ENCODE measurements at places on chromosomes 5 and 9. TPM values are rescaled to one million over a fixed set of nuclear protein-coding genes. Genes with fewer than 3 reads are reported as not detected.

DNA sequence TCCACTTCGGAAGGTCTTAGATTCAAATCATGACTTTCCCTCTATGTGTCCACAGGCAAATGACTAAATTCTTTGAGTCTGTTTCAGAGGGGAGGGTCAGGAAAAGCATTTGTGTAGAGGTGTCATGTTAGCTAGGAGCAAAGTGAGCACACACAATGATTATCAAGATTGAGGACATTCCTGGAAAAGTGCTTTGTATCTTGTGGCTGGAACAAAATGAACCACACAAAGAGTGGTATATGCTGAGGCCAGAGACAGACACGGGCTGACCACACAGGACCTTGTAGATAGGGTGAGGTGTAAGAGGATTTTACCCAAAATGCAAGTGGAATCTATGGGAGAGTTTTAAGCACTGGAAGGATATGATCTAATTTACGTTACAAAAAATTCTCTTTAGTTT lies 245.3 kb upstream of the NMUR2 start:
- H3K36me3 ChIP-seq = no peaks in the 10 kb centered on the region
- no peaks in the 10 kb centered on the region for H3K4me1 ChIP-seq
- no peak overlapping the region for H3K27ac ChIP-seq
- DNase-seq = no peak
- no peaks in the 10 kb centered on the region for H3K27me3 ChIP-seq

DNA sequence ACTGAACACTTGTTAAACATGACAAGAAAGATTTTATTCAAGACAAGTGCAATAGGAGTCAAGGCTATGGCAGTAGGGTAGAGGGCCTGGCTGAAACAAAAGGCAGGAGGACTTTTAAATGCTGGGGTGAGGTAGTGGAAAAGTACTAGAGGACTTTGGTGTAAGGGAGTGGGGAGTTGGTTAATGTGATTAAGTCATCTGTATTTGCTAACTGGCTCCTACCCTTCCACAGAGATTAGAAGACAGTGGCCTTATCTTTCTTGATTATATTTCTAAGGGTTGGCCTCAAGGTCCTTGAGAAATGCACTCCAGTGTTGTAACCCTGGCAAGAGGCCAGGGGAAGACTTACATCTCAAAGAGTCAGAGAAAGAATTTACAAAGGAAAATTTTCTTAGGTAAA lies 160.2 kb upstream of the FTMT start:
- DNase-seq = no peak
- no peak overlapping the region for H3K27ac ChIP-seq
- no peaks in the 10 kb centered on the region for H3K36me3 ChIP-seq
- H3K4me3 ChIP-seq = no peak overlapping the region
- no peaks in the 10 kb centered on the region for H3K27me3 ChIP-seq
- H3K4me1 ChIP-seq = no peaks in the 10 kb centered on the region

DNA sequence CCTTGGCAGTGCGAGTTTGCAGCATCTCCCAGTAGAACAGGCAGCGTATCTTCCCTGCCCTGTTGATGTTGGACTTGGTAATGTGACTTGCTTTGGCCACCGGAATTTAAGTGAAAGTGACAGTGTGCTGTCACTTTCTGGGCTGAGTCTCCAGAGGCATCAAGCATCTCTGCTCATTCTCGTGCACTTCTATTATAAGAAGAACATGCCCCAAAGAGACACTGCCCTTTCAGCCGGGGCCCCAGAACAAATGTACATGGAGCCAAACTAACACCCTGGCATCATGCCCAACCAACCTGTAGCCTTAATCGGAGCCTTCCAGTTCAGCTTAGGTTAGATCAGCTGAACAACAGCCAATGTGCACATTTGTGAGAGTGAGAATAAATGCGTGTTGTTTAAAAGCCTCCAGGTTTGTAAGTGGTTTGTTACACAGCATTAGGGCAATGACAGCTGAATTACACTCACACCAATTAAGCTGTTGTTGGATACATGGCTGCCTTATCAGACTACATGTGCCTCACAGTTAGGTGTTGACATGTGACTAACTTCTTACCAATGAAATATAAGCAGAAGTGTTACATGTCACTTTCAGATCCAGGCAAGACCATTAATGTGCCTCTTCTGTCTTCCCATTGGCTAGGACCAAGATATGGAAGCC lies 22.1 kb upstream of the FRMD3 start:
- no peak overlapping the region for H3K4me3 ChIP-seq
- H3K4me1 ChIP-seq = no peaks in the 10 kb centered on the region
- DNase-seq = no peak
- no peaks in the 10 kb centered on the region for H3K27me3 ChIP-seq
- no peaks in the 10 kb centered on the region for H3K36me3 ChIP-seq
- H3K27ac ChIP-seq = no peak overlapping the region

BSPRY gene
- 10.6 TPM for total RNA-seq

AGPAT2 gene
- total RNA-seq = 25.6 TPM

DNA sequence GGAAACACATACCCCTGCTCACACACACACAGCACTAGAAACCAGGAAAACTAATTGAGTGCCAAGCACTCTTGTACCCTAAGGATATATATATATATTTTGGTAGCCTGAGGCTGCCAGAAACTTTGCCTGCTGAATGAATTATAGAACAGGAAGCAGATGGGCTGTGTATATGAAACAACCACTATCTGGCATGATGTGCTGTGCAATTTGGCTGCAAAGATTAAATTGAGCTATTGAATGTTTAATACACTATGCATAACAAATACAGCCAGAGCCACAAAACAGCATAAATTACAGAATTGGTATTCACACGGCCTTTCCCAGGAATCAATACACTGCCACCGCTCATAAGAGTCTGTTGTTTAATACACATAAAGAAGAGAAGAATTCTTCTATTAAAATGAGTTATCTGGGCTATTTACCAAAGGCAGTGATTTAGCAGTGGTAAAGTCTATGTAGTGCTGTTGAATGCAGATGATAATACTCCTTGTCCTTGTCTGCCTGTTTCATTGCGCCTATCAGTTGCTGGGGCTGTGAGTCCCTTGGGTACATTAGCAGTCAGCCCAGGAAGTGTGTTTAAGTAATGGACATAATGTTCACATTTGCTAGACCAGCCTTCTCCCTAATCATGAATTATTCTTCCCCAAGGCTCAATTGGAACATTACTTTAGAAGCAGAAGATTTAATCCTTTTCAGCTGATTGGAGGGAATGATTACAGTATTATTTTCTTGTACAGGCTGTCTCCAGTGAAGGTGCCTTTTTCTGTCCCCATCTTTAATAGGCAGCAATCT lies 294.3 kb downstream of the TLE1 start:
- H3K4me1 ChIP-seq = no peaks in the 10 kb centered on the region
- no peak overlapping the region for H3K4me3 ChIP-seq
- H3K36me3 ChIP-seq = no peaks in the 10 kb centered on the region
- no peaks in the 10 kb centered on the region for H3K27me3 ChIP-seq
- no peak overlapping the region for H3K27ac ChIP-seq
